ENCODE measurements at places on chromosomes 2 and 18. TPM values are rescaled to one million over a fixed set of nuclear protein-coding genes. Genes with fewer than 3 reads are reported as not detected.

DNA sequence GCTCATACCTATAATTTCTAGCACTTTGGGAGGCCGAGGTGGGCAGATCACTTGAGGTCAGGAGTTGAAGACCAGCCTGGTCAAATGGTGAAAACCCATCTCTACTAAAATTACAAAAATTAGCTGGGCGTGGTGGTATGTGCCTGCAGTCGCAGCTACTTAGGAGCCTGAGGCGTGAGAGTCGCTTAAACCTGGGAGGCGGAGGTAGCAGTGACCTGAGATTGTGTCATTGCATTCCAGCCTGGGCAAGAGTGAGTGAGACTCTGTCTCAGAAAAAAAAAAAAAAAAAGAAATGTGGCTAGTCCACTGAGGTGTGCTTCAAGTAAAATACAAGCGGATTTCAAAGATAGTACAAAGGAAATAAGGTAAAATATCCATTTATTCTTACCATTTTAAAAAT is 46.2 kb downstream of the RBKS start:
- DNase-seq: no peak

GRCh38 chr2:161250864-161251436 is 57.3 kb upstream of the PSMD14 start:
- DNase-seq: no peak

DNA sequence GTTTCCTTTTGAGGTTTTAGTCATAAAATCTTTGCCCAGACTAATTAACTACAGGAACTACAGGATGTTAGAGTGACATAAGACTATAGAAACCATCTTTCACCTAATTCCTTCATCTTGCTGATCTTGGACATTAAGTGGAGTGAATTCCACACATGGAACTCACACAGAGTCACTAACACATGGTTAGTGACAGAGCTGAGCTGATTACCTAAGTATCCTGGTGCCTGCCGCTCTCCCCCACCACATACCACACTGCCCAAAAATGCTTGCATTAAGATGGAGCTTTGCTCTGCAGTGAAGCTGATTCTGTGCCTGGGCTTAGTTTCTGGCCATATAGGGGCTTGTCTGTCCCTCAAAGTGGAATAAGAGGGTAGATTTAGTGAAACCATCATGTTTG is 332.9 kb upstream of the NT5C1B start:
- no peak for DNase-seq

GRCh38 chr2:58336416-58336815 is 95.3 kb upstream of the FANCL start:
- DNase-seq: no peak

DNA sequence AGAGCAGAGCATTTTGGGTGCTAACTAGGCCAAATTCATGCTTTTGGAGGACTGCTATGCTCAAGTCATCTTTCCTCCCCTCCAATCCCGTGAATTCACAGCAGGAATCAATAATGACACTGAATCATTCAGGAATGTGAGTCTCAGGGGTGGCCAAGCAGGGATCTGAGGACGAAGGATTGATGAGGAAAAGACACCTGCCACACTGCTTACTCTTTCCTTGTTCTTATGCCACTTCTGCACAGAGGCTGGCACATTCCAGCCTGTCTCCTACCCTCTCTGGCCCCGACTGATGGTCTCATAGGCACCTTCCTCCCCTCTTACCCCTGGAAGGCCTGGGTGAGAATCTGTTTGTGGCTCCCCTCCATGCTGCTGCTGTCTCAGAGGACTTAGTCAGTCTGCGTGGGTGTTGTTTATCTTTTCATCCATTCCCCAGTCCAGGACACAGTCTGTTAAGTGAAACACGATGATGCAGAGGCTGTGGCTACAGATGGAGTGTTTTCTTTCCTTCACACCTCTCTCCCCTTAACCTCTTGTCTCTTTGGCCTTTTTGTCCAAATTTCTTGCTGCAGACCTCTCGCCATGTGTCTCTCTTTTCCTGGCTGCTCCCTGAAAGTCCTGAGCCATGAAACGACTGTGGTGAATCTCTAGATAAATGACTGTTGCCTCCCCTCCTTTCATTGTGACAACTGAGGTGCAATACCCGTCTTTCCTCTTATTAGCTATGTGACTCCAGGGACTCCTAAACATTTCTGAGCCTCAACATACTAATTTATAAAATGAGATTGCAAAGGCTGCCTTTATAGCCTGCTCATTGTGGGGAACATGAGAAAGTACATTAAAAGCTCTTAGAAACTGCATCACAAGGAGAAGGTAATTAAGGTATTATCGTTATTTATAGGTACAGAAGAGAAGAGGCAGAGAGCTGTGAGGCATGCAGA is 86.9 kb downstream of the RDH14 start:
- no peak for DNase-seq

DNA sequence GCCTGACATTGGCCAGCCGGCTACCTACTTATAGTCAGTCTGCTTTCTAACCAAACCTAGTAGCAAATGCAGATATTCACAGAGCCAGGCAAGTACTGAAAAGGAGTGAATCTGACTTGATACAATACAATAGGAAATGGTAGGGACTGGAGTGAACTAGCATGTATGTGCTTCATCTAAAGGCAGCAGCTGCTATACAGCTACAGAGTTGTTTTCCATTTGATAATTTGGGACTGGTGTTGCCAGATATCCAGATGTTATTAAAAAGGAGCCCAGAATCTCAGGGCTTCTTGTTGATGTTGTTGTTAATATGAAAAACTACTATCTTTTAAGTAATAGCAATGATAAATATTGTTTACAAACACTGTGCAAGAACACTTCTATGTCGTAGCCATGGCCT is 159.4 kb downstream of the BABAM2 start:
- no peak for DNase-seq

GRCh38 chr2:71802556-71802955 is 345.1 kb downstream of the CYP26B1 start:
- peak; percentile 14 for DNase-seq

GRCh38 chr2:118723394-118723793 is 124.1 kb downstream of the EN1 start:
- no peak for DNase-seq

- DNase-seq: no peak
Measured at GRCh38 chr2:160660741-160661140, 167.1 kb upstream of the RBMS1 start.

DNA sequence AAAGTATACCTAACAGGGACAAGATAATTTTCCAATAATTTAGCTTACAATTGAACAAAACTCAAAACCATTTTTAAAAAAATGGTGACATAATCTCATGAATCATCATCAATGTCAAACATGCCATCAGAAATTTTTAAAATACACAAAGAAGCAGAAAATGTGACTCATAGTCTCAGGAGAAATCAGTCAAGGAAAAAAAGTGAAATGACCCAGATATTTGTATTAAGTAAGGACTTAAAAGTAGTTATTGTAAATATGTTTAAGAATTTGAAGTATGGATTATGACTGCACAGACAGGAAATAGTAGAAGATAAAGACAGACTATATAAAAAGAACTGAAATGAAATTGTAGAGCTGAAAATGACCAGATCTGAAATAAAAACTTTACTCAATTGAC is 473.9 kb upstream of the SYT4 start:
- no peak for DNase-seq

- DNase-seq: no peak
Measured at GRCh38 chr2:45042401-45042800, 33.1 kb upstream of the SIX2 start.

GRCh38 chr2:72041638-72042111 is 106.0 kb downstream of the CYP26B1 start:
- DNase-seq: peak; percentile 54

DNA sequence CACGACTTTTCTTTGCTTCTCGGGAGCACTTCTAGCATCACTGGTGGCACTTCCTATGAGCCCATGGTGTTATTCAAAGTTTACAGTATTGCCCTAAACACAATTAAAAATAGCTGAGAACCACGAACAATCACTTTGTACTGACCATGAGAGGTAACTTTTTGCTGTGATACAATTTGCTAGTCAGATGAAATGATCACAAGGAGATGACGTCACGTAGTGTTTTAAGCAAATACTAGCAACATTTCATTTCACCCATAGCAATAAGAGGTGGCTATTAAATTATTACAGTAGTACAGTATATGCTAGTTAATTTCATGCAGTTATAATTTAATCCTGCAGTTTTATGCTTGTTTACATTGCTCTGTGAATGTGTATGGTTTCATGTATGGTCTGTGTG is 108.9 kb upstream of the DOK6 start:
- DNase-seq: no peak

DNA sequence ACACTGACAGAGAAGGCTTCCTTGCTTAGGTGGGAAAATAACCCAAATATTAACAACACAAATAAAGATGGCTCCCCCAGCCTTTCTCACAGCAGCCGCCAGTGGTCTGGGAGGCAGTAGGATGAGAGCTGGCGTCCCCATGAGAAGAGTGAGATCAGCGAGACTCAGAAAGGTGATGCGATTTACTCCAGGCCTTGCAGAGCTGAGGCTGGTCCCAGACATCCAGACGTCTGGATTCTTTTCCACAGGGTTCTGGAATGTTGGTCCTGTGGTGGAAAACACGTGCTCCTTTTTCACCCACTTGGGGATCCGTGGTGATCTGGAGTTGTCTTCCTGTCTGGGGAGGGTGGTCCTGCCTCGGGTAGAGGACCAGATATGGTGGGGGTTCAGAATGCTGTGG is 190.6 kb downstream of the CTIF start:
- DNase-seq: no peak

DNA sequence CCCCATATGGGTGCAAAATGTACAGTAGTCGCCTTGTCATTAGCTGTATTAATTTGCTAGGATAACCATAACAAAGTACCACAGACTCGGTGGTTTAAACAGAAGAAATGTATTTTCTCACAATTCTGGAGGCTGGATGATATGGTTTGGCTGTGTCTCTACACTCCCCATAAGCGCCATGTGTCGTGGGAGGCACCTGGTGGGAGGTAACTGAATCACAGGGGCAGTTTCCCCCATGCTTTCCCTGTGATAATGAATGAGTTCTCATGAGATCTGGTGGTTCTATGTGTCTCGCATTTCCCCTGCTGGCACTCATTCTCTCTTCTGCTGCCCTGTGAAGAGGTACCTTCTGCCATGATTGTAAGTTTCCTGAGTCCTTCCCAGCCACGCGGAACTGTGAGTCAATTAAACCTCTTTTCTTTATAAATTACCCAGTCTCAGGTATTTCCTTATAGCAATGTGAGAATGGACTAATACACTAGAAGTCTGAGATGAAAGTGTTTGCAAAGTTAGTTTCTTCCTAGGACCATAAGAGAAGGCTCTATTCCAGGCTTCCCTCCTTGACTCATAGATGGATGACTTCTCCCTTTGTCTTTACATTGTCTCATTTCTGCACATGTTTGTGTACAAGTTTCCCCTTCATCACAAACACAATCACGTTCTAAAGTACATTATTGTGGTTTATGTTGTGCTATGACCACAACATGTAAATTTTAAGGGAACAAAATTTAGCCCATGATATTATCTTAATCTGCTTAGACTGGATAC is 1442.6 kb downstream of the SUCLG1 start:
- no peak for DNase-seq

GRCh38 chr2:203584784-203585183 is 49.7 kb upstream of the RAPH1 start:
- no peak for DNase-seq

DNA sequence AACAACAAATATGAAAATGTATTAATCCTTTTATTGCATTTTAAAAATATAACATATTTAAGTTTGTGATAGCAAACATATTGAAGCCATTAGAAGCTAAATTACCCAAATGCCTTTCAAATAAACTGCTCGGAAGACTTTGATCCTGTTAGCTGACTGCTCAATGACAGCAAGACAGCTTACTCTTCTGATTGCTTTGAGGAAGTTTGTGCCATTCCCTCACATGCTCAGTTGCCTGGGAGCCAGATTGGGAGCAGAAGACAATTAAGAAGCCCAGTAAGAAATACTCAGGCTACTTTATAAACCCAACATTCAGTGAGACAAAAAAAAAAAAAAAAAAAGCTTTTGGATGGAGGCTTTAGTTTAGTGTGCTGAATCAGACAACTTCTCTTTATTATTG is 407.1 kb upstream of the SOX11 start:
- no peak for DNase-seq

DNA sequence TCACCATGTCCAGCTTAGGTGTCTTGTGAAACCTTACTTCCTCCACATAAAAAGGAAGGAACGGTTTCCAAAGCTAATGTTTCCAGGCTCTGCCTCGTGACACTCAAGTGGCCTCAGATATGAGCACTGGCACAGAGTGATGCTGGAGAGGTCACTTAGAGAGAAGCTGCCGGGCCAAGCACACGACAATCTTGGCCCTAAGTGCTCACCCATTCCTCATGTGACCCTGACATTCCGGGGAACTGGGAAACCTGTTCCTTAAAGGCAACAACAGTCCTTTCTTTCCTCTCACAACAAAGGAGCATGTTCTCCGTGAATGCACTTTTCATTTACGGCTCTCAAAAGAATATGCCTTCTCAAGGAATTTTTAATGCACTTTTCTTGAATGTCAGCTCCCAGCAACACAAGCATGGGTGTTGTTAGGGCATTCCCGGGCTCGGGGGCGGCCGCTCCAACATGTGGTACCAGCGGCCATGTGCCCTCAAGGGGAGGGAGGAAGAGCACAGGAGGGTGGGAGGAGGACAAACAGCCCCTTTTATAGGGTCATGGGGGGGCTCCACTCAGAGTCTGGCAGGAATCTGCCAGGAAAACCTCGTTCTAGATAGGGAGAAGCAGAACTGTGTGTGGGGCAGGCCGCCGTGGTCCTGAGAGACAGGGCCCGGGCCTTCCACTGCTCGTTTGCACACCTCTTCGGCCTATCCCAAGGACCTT is 118.6 kb downstream of the MBP start:
- DNase-seq: no peak

- DNase-seq: no peak
Measured at GRCh38 chr2:102585847-102586404, 33.4 kb upstream of the SLC9A2 start.

GRCh38 chr2:207883002-207883780 is 113.5 kb upstream of the FZD5 start:
- no peak for DNase-seq

GRCh38 chr2:239670463-239671120 is 269.8 kb upstream of the HDAC4 start:
- DNase-seq: no peak

GRCh38 chr2:176174382-176174823 is 14.1 kb upstream of the HOXD1 start:
- no peak for DNase-seq

GRCh38 chr18:44974174-44974573 is 293.5 kb downstream of the SETBP1 start:
- no peak for DNase-seq

Gene SLC23A3
- 3.6 TPM for total RNA-seq

Gene C2orf72
- total RNA-seq: not detected

Gene EFR3B
- 8.3 TPM for total RNA-seq

Gene SH2D6
- not detected for total RNA-seq

Gene ORMDL1
- 61.9 TPM for total RNA-seq

Gene IL36G
- total RNA-seq: not detected

Gene POTEI
- not detected for total RNA-seq

Gene DYSF
- total RNA-seq: 114 TPM

Gene PTH2R
- 0.26 TPM for total RNA-seq
